WTC11 (cell line): ENCODE measurements at places on chromosomes 7 and 10. TPM values are rescaled to one million over a fixed set of nuclear protein-coding genes. Genes with fewer than 3 reads are reported as not detected.

DNA sequence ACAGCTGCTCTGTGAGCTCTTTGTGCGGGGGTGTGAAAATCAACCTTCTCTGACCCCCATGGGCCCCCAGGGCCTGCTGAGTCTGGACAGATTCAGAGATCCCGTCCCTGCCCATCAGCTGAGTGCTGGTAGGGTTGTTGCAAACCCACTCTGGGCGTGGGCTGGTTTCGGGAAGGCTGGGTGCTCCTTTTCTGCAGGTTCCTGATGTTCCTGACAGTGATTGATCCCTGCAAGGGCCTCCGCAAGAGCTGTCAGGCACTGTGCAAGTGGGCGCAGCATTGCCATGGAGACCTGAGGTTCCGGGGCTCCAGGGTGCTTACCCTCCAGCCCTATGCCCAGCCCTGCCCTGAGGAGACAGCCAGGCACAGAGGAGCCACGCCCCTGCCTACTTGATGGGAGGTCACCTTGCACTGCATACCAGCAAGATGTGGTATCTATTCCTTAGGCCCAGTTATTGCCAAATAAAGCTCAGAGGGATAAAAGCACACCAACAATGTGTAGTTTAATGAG is 44.3 kb upstream of the INPP5A start:
- DNase-seq = peak; percentile 5
- no peaks in the 10 kb centered on the region for H3K4me1 ChIP-seq
- no peak overlapping the region for H3K4me3 ChIP-seq
- H3K27me3 ChIP-seq = no peaks in the 10 kb centered on the region; the same call in 1 of the 2 replicates

- H3K4me1 ChIP-seq = peaks cover 70% of the 10 kb centered on the region
- H3K4me3 ChIP-seq = peak overlapping the region; percentile 8
- H3K36me3 ChIP-seq = peaks cover 76% of the 10 kb centered on the region
- no peaks in the 10 kb centered on the region for H3K27me3 ChIP-seq
- no peak for DNase-seq
- peak overlapping the region; percentile 92 for H3K27ac ChIP-seq
Observed at GRCh38 chr10:13340068-13340467, 8.0 kb downstream of the SEPHS1 start.

- no peaks in the 10 kb centered on the region for H3K4me1 ChIP-seq
- no peak overlapping the region for H3K27ac ChIP-seq
- DNase-seq = no peak
Observed at GRCh38 chr7:40793132-40793531, 658.3 kb downstream of the SUGCT start.

GRCh38 chr10:115939101-115939854 is 333.7 kb downstream of the GFRA1 start:
- H3K27me3 ChIP-seq = no peaks in the 10 kb centered on the region
- no peak overlapping the region for H3K27ac ChIP-seq
- H3K36me3 ChIP-seq = no peaks in the 10 kb centered on the region
- no peak for DNase-seq
- peaks cover 7% of the 10 kb centered on the region for H3K4me1 ChIP-seq

DNA sequence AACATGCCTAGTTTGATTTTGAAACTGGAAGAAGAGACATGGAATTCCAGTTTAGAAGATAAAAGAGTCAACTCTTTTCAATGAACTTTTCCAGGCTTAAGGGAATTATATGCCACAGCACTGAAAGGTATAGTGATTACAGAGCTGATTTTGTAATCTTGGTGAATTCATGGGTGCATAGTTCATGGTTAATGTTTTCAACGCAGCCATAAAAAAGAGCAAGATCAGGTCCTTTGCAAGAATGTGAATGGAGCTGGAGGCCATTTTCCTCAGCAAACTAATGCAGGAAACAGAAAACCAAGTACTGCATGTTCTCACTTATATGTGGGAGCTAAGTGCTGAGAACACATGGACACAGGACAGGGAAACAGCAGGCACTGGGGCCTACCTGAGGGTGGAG is 94.2 kb downstream of the CUBN start:
- peaks cover 10% of the 10 kb centered on the region for H3K4me1 ChIP-seq
- no peaks in the 10 kb centered on the region for H3K36me3 ChIP-seq
- no peaks in the 10 kb centered on the region for H3K27me3 ChIP-seq

DNA sequence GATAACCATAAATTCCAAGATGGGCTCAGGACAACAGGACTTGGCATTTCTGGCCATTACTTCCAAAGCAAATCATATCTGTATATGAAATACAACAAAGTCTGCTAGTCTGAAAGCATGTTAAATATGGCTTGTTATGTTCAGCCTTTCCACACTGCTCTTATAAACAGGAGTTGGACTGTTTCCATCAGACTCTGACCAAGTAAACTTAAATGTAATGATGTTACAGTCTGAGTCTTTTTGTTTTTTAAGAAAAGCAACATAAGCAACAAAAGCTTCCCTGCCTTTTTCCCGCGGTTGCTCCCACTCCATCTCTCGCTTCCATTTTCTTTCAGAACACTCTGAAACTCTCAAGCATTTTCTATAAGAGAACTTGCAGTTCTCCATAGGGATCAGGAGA is 8.1 kb upstream of the CDCA7L start:
- H3K4me1 ChIP-seq = no peaks in the 10 kb centered on the region
- no peak overlapping the region for H3K27ac ChIP-seq
- H3K27me3 ChIP-seq = no peaks in the 10 kb centered on the region
- DNase-seq = no peak
- H3K36me3 ChIP-seq = no peaks in the 10 kb centered on the region

DNA sequence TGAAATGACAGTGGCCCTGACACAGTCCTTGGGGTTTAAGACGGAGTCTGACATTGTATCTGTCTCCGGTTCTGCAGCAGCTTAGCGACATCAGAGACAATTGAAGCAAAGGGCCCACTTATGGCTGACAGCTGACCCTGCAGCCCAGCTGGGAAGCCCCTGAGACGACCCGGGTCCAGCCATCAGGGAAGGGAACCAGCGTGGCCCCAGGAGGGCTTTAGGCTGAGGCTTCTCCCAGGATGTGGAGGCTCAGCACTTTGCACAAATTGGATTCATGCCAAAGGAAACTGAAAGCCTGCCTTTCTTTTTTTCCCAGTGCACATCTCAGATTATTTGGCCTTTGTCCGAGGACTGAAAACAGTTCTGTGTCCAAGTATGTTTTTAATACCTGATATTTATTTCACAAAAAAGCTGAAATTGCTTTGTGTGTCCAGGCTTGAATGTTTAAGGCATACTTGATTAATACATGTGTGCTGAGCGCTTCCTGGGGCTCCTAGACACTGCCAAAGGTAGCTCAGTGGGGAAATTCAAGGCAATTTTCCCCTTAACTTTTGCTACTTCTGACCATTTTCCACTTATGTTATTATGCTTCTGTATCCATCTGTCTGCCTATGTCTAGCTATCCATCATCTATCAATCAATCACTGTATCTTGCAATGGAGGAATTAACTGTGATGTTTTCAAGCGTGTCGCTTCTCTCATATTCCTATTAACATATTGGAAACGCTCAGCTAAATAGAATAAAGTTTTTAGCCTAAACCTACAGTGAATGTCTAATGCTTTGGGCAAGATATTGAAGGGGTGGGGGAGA is 34.8 kb downstream of the KLF6 start:
- peaks cover 27% of the 10 kb centered on the region for H3K4me1 ChIP-seq
- H3K36me3 ChIP-seq = 0 out of 2 replicates have a peak, but pooled peaks cover under 1% of the 10 kb centered on the region
- no peaks in the 10 kb centered on the region; the same call in 1 of the 2 replicates for H3K27me3 ChIP-seq
- H3K4me3 ChIP-seq = no peak overlapping the region

- no peak overlapping the region; the same call in 1 of the 2 replicates for H3K27ac ChIP-seq
- H3K36me3 ChIP-seq = no peaks in the 10 kb centered on the region
- no peak for DNase-seq
- no peaks in the 10 kb centered on the region for H3K27me3 ChIP-seq
Observed at GRCh38 chr10:50453940-50454339, 169.8 kb downstream of the SGMS1 start.

DNA sequence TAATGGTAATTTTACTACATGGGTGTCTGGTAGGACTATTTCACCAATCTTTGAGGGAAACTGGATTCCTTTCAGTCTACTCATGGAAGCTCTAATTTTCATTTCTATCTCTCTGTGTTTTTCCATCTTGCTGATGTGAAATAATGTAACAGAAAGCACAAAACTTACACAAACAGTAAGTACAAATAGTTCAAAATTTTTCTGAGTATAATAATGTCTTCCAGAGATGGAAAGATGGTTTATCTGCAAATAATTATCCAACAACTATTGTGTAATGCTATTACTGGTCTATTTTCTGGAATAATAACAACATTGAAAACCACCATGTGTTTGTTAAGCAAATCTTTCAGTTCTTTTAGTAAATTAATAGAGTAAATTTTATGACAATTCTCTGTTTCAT is 565.8 kb upstream of the MGMT start:
- no peaks in the 10 kb centered on the region for H3K36me3 ChIP-seq
- no peak overlapping the region for H3K27ac ChIP-seq
- H3K27me3 ChIP-seq = no peaks in the 10 kb centered on the region
- DNase-seq = no peak
- H3K4me1 ChIP-seq = peaks cover 9% of the 10 kb centered on the region

DNA sequence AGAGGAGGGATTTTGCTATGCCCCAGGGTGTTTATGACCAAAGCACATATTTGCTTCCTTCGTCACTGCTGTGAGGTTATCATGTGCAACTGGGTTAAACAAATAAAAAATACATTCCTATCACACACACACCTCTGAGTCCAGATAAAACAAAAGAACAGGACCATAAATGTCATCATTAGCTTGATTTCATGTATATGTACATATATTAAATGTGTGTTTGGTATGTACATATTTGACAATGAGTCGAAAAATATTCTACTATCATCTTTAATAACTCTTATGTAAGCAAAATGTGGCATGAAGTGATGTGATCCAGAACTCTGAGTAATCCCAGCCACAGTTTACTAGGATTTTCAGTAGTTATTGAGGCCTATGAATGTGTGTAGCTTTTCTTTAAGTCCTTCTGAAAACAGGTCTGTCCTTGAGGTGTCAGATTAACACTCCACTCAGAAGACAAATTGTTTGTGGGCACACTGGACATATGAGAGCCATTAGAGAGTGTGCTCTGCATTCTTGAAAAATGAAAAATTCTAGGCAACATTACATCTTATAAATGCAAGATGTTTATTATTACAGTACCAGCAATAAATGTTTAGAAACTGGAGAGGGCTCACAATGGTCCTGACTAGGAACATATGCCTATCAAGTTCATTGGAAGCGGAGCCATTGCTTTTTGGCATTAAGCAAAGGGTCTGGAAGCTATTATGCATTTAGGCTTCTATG is 335.1 kb upstream of the SEMA3A start:
- H3K4me3 ChIP-seq = no peak overlapping the region
- no peak overlapping the region; the same call in 1 of the 2 replicates for H3K27ac ChIP-seq
- no peaks in the 10 kb centered on the region for H3K36me3 ChIP-seq
- H3K27me3 ChIP-seq = no peaks in the 10 kb centered on the region

DNA sequence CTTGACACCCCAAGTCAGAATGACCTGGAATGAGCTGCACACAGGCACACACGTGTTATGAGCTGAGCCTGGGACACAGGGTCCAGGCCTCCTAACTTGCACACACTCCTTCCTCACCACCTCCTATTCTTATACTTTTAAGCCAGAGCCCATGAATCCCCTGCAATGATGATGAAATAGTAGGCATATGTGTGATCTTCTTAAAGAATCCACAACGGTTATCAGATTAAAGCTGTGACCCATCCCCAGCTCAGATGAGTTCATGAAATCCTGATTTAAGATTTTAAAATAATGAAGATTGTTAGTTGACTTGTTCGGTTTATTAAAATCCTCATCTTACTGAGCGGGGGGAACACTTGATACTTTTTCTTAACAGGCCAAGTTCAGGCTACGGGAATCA is 38.6 kb downstream of the PITRM1 start:
- H3K36me3 ChIP-seq = peaks cover 86% of the 10 kb centered on the region
- H3K4me1 ChIP-seq = no peaks in the 10 kb centered on the region
- H3K27me3 ChIP-seq = no peaks in the 10 kb centered on the region

DNA sequence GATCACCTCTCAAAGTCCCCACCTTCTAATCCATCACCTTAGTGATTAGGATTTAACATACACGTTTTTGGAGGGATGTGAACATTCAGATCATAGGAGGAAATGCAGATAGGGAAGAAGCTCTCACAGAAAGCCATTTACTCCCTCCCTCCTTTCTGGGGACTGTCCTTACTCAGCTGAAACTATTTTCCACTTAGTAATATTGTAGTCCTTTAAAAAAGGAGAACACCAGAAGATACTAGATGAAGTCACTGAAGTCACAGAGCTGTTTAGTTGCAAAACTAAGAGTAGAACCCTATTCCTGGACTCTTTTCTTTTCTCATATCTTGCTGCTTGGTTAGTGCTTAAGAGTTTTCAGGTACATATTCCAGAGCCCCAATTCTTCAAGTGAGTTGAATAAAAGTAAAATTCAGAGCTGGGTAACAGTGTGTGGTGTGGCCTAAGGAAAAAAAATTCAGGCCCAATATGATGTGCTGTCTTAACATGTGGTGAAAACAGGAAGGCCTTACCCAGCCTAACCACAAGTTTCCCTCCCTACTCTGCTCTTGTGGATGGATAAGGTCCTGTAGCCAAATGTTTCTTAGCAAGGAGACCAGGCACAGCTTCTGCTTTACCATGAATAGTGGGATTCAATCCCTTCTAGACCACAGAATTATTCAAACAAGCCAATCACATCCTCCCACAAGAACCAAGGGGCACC is 135.7 kb downstream of the INHBA start:
- peaks cover 18% of the 10 kb centered on the region for H3K4me1 ChIP-seq
- no peaks in the 10 kb centered on the region for H3K36me3 ChIP-seq
- no peak overlapping the region for H3K4me3 ChIP-seq
- H3K27me3 ChIP-seq = peaks cover 3% of the 10 kb centered on the region; the same call in 1 of the 2 replicates
- DNase-seq = no peak

DNA sequence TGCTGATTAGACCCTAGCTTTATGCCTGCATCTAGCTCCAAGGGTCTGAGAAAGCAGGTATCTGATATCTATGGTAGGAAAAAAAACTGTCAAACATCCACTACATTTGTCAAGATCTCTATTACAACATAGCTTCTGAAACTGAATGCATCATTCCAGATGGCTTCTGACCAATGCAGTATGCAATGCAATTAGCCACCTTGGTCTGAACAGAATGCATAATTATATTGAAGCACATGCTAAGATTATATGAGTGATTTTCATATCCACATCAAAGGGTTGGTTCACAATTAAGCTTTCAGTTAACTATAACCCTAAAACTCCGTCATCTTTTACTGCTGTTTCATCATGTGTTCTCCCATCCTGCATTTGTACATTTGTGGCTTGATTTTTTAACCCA is 271.4 kb downstream of the POLR1F start:
- no peak overlapping the region for H3K27ac ChIP-seq
- no peaks in the 10 kb centered on the region for H3K27me3 ChIP-seq
- no peak for DNase-seq
- H3K4me1 ChIP-seq = peaks cover 9% of the 10 kb centered on the region
- no peaks in the 10 kb centered on the region for H3K36me3 ChIP-seq
- H3K4me3 ChIP-seq = no peak overlapping the region

DNA sequence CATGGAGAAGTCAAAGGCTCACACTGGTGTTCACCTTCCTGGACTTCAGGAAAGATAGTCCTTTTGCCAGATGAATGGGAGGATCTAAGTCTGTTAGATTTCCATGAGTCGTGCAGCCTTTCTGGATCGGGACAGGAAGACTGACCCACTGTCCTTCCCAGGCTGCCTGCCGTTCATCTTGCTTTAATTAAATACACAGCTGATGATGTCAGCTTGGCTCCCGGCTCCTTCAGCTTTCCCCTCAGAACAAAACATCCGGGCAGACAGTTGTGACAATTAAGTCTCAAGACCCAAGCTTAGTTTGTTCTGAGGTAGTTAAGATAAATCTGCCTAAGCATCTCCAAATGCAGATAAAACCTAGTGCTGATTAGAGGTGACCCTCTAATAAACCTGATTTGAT is 58.6 kb downstream of the AUTS2 start:
- peaks cover 59% of the 10 kb centered on the region for H3K27me3 ChIP-seq
- no peak overlapping the region for H3K4me3 ChIP-seq
- H3K4me1 ChIP-seq = peaks cover 78% of the 10 kb centered on the region

The LRRC17 gene
- total RNA-seq = 1.4 to 1.8 TPM (median 1.6 TPM) in 3 replicates

The FFAR4 gene
- total RNA-seq = 0.07 to 0.15 TPM in 2 of 3 replicates, not detected in the other

The PKD2L1 gene
- 0.09 TPM in 1 of 3 replicates, not detected in the others for total RNA-seq

The SFTPA1 gene
- 3.8 to 7.6 TPM (median 4.4 TPM) in 3 replicates for total RNA-seq
